Chondrocyte (in vitro differentiated cells): ENCODE measurements at places on chromosomes 5 and 9.
A peak's percentile ranks its signal among the peaks of the same experiment; 100 is the strongest.

DNA sequence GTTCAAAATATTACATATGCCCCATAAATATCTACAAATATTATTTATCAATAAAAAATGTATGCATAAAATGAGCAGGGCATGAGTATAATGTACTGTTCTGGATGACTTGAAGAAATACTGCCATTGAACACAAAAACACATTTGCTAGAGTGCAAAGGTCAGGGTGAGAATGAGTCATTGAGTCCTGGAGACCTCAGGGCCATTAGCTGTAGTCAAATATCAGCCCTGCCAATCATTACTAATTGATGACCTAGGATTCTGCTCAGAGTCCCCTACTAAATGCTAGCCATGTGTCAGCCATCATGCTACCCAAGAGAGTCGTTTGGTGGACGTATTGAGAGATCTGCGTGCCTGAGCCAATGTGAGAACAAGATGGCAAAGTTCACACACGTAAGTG lies 80.3 kb upstream of the FAM169A start:
- DNase-seq: no peak

GRCh38 chr9:117411547-117411946 lies 3.3 kb downstream of the ASTN2 start:
- no peak for DNase-seq

DNA sequence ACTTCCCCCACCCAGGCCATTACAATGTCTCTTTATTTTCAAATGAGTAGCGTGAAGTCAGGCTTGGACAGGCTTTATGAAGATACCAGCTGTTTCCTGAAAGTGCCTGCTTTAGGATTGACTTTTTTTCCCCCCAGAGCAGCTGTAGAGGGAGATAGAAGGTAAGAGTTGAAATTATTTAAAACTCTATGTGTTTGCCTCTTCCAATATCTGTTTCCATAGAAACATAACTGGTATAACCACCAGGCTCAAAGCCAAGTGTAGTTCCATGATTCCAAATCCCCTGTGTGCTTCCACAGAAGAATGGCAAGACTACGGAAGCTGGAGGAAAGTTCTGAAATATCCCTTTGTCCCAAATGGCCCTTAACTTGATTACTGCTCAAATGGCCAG lies 87.4 kb upstream of the TBC1D2 start:
- no peak for DNase-seq

- no peak for DNase-seq
Observed at GRCh38 chr9:108134486-108135128, 645.0 kb upstream of the KLF4 start.

DNA sequence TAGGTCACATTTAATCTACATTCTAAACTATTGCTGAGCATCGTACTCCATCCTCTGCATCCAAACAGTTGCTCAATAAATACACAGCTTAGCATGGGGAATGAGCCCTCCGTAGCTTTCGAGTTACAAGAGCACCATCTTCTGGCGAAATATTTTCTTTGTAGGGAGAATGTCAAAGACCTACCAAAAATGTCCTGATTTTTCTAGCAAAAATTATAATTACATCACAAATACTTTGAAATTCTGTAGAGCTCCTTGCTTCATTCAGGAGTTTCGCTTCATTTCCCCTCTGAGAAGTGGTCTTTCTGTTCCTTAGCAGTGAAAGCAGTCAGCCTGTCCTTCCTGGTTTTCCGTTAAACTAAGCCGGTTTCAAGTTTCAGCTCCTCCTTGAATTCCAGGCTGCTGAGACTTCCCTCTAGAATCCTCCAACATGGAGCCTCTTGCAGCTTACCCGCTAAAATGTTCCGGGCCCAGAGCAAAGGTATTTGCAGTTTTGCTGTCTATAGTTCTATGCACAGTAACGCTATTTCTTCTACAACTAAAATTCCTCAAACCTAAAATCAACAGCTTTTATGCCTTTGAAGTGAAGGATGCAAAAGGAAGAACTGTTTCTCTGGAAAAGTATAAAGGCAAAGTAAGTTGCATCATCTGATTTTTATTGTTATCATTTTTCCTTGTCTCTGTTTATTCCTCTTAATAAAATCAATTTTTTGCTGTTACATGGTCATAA lies at the start of gene GPX8:
GPX8 (plus strand) TSS at position 409 of the 730 bp plus-strand sequence; CDS start at position 431, 22 bp downstream.
- no peak for DNase-seq

DNA sequence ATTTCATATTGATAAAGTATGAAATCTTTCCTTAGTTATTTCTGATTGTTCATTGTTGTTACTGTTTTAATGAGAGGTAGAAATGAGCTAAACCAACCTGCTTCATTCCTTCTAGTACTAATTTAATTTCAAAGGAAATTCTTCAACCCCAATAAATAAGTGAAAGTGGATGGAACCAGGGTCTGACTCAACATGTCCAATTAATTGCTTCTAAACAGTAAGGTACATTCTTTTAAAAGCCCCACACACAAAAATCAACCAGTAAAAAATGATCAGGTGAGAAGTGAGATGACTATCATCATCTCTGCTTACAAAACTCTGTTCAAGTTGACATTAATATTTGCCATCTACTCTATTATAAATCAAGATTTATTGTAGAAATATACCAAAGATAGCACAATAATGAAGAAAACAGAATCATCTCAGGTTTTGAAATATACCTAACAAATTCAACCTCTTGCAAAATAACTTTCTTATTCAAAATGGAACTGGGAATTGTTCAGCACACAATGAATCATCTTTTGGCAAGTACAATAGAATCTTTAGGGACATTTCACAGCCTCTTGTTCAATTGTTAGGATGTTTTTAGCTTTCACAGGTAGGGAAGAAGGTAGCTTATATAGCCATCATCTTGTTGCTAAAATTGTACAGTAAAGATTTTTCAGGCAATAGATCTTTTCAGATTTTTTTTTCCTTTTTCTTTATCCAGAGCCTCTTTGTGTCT lies 114.5 kb downstream of the RPS23 start:
- no peak for DNase-seq

GRCh38 chr5:123456242-123456641 lies 33.0 kb upstream of the CEP120 start:
- DNase-seq: no peak

- no peak for DNase-seq
Observed at GRCh38 chr5:158819840-158820620, 279.7 kb downstream of the EBF1 start.

DNA sequence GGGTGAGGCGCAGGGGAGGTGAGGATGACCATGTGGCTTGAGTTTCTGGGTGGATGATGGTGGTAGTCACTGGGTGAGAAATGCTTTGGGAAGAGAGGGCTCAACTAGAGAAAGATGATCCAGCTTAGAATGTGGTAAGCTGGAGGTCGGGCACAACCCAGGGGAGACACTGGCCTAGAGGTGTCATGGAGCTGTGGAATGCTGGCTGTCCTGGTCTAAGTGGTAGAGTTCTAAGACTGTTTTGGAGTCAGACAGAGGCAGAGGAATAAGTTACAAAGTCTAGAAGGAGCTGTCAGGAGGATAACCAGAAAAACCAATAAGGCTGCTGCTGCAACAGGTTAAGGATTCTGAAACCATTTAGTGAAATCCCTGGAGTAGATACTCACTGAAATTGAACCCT lies 19.2 kb upstream of the ACSL6 start:
- no peak for DNase-seq

DNA sequence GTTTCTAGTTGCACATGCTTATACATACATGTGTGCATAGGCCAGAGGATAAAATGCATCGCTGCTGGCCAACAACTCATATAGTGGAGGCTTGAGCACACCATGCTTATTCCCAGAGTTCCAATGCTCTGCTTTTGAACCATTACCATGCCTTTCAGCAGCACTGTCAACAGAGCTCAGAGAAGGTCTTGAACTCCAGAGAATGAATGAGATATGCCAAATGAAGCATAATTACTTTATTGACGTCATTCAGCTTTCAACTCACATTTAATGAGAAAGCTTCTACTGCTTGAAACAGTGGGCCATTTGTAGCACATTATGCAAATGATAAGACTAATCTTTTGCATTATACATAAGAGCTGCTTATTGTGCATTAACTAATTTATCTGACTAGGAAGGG lies 765.3 kb upstream of the GRAMD2B start:
- DNase-seq: no peak

DNA sequence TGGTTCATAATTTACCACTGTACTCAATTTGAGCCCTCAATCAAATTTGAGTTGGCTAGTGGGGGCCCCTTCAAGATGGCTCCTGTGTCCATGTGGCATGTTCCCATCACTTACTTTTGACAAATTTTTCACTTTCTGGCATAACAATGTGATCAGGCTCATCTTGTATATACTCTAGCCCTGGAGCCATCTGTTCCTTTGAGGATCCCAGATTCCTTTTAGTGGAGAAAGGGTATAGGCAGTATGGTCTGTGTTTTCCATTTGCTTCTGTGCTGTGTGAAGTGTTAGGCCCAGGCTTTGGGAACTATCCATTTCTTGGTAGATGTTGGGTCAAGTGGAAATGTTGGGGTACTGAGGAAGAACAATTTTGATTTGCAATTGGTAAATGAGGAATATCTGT lies 45.7 kb downstream of the SH3GL2 start:
- DNase-seq: no peak

DNA sequence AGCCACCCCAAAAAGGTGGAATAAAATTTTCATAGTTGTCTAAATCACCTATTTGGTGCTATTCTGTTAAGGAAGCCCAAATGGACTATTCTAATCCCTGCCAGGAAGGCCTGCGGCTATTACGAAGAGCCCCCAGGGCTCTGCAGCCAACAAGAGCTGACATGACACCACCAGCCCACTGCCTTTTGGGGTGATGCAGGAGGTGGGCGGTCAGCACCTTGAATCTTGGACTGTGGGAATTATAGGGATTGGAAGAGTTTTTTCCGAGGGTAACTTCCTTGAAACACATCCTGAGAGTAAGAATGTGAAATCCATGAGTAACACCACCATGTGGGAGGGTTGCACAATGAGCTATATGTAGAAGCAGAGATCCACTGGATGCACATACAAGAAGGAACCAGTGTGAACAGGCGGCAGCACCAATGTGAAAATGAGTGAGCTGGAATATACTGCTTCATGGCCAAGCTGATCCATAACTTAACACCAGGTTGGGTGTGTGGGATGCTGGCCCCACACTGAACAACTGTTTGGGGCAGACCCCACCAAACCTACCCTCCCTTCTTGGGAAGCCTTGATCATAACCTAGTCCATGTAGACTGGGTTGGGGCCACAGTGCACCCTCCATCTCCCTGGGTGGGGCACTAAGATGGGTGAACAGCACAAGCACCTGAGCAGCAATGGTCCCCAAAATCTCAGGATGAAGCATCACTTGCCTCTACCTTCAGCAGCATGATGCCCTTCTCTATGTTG lies 239.0 kb downstream of the FSTL4 start:
- DNase-seq: no peak

DNA sequence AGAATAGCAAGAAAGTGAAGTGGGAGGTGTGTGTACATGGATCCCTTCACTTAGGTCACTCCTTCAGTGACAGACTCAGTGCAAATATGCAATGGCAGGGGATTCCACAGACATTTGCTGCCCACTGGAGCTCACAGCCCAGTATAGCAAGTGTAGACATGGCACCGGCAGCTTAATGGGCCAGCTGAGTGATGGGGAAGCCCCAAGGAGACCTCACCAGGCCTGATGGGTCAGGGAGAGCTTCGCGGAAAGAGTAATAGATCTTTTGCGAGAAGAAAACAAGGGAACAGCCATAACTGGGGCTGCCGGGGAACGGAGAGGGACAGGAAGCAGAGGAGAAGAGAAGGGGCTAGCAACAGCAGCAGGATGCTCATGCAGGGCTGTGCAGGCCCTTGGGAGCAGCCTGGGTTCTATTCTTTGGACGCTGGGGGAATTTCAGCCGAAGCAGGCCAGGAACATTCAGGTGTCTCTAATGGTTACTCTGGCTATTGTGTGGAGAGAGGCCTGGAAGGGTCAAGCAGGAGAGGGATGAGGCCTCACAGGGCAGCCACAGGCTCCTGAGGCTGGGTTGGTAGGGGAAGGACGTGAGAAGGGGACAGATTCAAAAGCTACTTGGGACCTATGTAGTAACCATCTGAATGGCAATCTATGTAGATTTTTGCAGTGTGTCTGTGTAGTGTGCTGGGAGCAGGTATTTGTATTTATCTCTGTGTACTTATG lies 27.0 kb downstream of the TCF7 start:
- peak; percentile 34 for DNase-seq

GRCh38 chr9:10148796-10149195 lies 464.0 kb downstream of the PTPRD start:
- DNase-seq: no peak

- DNase-seq: no peak
Observed at GRCh38 chr5:137629646-137630045, 106.2 kb downstream of the KLHL3 start.
